ENCODE measurements at places on chromosomes 2 and 18. TPM values are rescaled to one million over a fixed set of nuclear protein-coding genes. Genes with fewer than 3 reads are reported as not detected.

Gene MATN3
- total RNA-seq = 5.3 TPM

Gene FARSB
- 59.4 TPM for total RNA-seq

Gene UPP2
- total RNA-seq = not detected

Gene ASXL2
- 8.2 TPM for total RNA-seq

Gene AKAIN1
- total RNA-seq = not detected

Gene BUB1
- 161 TPM for total RNA-seq

Gene ALPP
- not detected for total RNA-seq

Gene PPP1R1C
- total RNA-seq = 4.2 TPM

Gene ACADL
- not detected for total RNA-seq

Gene NMUR1
- not detected for total RNA-seq

Gene GMCL1
- 11.3 TPM for total RNA-seq

Gene NTSR2
- not detected for total RNA-seq

Gene LBX2
- 10.6 TPM for total RNA-seq

Gene ACTG2
- 2.9 TPM for total RNA-seq

Gene REG3A
- not detected for total RNA-seq

Gene ZEB2
- total RNA-seq = 32.3 TPM

Gene GRB14
- total RNA-seq = not detected

Gene DNER
- total RNA-seq = 126 TPM

Gene IL36B
- total RNA-seq = not detected

Gene GLI2
- total RNA-seq = 3.9 TPM

Gene MC2R
- total RNA-seq = not detected

Gene CD207
- total RNA-seq = not detected

Gene EIF5B
- total RNA-seq = 19.5 TPM

Gene ZNF804A
- 0.10 TPM for total RNA-seq

Gene COL4A3
- total RNA-seq = 0.29 TPM

Gene KCNS3
- 44.5 TPM for total RNA-seq

Gene PID1
- total RNA-seq = 15.9 TPM

Gene RTP5
- not detected for total RNA-seq

Gene TMEM247
- not detected for total RNA-seq

Gene WBP1
- total RNA-seq = 70.5 TPM

Gene PRLH
- not detected for total RNA-seq

Gene NCKAP5
- total RNA-seq = 0.49 TPM

Gene TIMM21
- 54.4 TPM for total RNA-seq

Gene FHOD3
- total RNA-seq = 13.7 TPM

Gene TMEM163
- 10.7 TPM for total RNA-seq

Gene SPC25
- total RNA-seq = 53.0 TPM

Gene IER3IP1
- 39.5 TPM for total RNA-seq

Data from RPMI7951 (cell line).